ENCODE measurements at places on chromosomes 7 and 10.

GRCh38 chr7:15839416-15840100, 153.1 kb upstream of the MEOX2 start:
- no peak for DNase-seq

- peak; percentile 52 for DNase-seq
Observed at GRCh38 chr10:119670717-119671116, 19.5 kb downstream of the BAG3 start.

DNA sequence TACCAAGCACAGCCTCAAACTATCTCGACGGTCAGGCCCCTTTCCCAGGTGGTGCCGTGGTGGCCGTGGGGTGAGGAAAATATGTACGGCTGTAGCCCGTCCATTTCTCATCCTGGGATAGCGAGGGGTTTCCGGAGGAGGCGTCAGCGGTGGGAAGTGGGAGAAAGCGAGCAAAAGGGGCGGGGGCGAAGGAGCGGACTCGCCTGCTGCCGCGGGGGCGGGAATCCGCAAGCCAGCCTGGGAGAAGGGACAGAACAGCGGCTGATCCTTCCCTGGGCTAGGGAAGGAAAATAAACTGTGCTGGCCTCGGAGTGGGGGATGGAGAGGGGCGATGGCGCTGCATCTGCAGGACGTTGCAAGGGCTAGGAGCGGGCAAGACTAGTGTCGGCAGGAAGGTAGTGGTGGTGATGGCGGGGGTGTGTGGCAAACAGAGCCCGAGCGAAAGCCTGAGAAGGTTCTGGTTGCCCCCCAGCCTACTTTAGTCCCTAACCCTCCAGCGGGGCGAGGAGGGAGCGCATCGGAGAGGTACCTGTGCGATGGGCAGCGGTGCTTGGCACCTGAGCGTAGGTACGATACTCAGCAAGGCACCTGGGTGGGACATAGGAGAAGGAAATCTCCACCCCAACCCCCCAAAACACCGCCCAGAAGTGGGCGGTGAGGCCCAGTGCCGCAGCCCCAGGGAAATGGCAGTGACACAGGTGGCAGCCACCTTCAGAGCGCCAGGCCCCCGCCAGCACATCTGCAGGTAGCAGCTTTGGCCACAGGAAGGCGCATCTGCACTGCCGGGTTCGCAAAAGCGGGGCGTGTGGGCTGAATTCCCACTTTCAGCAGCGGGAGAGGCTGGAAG, 49.9 kb upstream of the STEAP1B start:
- DNase-seq: no peak

GRCh38 chr7:130733931-130734814, at the start of gene KLF14:
Gene KLF14 (minus strand): TSS chr7:130734207. CDS start chr7:130734033, 174 bp downstream.
- DNase-seq: no peak

DNA sequence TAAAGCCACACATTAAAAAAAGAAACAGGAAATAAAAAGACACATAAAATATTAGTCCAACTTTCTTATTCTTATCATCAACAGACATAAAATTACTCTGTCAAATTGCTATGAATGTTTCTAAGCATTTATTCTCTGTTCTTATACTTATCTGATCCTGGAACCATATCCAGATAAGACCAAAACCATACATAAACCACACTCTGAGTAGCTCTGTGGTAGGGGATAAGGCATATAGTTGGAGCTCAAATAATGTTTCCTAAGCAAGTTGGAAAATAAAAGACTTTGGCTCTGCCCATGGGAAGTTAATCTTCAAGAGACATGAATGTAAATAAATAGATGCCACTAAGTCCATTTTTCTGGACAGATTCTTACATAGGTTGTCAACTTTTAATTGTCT, 103.1 kb upstream of the PLXDC2 start:
- no peak for DNase-seq

- peak; percentile 21 for DNase-seq
Observed at GRCh38 chr10:96334616-96335526, 23.9 kb downstream of the OPALIN start.

- DNase-seq: peak; percentile 89
Observed at GRCh38 chr7:106773228-106773627, 91.9 kb upstream of the PIK3CG start.

GRCh38 chr10:122988501-122988900, 8.3 kb downstream of the PSTK start:
- DNase-seq: no peak

- no peak for DNase-seq
Observed at GRCh38 chr7:80127412-80128160, 7.0 kb upstream of the GNAI1 start.

- DNase-seq: no peak
Observed at GRCh38 chr10:75764974-75765788, 333.8 kb downstream of the LRMDA start.

DNA sequence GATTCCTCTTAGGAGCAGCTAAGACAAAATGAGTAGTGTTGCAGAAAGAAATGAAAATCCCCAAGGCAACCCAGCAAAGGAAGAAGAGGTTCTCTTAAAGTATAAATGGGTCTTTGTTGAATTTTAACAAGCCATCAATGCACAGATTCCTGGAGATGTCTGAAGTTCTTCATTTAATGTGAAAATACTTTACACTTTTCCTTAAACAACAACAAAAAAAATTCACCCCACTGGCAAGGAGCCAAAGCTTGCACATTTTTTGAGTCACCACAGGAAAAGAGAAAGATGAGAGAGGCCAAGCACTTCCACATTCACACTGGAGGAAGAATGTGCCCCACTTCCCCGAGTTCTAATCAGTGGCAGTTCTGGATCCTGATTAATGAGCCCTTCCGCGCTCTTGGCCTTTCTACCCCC, 286.4 kb upstream of the MEOX2 start:
- no peak for DNase-seq

- no peak for DNase-seq
Observed at GRCh38 chr7:89265631-89266030, 470.1 kb upstream of the TEX47 start.

DNA sequence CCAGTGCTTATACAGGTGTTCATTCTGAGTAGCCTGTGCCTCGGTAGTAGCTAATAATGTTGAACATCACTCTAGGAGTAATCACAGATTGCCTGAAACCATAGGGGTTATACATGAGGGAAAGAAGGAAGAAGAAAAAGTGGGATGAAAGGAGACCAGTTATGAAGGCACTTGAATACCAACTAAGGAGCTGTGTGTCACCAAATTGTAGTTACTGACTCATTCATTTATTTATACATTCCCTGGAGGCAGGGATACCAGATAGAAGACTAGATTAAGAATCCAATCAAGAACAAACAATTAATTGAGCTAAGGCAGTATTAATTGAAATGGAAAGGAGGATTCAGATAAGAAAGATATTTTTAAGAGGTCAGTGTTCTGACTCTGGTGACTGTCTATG, 129.6 kb upstream of the PRPS1L1 start:
- DNase-seq: no peak

DNA sequence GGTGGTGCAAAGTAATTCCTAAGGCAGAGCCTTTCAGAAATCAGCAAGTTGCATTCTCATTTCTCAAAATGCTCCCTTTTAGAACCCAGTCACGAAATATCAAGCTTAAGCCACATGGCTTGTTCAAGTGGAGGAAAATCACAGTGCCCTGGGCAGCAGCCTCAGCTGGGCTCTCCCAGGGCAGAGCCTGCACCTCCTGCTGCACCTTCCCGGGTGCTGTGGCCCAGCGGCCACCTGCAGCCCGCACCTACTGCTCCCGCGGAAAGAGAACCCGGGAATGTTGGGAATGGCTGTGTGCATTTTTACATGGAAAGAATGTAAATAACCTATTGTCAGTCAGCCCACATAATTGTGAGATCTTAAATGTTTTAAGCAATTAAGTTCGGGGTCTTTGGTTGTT, 396.5 kb upstream of the VSTM2A start:
- no peak for DNase-seq

GRCh38 chr7:49279891-49280290, 355.5 kb downstream of the CDC14C start:
- no peak for DNase-seq

GRCh38 chr7:23106823-23107663, 1.5 kb downstream of the KLHL7 start:
- no peak for DNase-seq

DNA sequence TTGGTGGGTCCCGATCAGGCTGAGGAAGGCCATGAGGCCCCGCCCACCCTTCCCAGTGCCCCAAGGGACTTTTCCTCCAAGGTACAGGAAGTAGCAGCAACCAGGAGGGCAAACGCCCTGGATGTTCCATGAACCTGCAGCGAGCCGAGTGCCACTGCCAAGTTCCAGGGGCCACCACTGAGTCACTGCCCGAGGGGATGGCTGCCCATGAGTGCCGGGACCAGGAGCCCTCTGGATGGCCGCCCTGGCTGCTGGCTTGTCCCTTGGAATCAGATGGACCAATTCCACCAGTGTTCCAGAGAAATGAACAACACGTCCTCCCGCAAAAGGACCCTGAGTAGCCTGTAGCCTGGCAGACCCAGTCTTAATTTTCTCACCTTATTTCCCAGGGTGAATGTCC, 74.2 kb downstream of the ZRANB1 start:
- DNase-seq: no peak

GRCh38 chr10:96292971-96293920, 11.0 kb upstream of the DNTT start:
- peak; percentile 30 for DNase-seq

DNA sequence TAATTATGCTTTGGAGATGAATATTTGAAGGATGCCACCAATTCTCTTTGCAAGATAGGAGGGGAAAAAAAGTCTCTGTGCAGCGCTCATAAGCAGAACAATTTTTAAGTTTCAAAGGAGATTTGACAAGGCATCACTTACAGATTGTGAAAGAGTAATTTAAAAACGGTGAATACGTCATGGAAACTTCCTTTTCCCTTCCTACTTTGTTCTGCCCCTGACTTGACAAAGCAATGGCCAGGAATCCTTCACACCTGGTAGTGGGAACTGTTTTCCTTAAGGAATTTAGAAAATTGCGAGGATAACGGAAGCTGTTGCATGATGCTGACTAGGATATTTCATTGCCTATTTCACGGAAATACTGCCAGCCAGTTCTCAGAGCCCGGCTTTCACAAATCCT, 16.7 kb downstream of the FAM107B start:
- no peak for DNase-seq

- no peak for DNase-seq
Observed at GRCh38 chr10:128538671-128539070, 412.4 kb upstream of the MKI67 start.

DNA sequence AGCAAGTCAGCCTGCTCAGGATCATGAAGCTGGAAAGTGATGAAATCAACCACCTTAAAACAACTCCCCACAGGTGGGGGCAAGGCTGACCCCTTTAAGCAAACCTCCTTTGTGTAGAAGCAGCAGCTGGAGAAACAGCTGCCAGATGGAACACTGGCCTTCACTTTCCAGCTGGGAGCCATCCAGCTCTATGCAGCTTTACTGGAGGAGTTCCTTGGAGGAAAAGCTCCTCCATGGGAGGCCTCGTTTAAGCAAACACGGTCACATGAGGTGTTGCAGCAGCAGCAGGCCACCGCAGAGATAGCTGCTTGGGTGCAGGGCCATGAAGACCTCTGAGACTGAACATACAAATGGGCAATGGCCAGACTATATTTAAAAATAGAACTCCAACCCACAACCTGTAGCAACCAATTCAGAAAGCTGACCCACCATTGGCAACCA, 13.0 kb upstream of the DLG5 start:
- DNase-seq: no peak

DNA sequence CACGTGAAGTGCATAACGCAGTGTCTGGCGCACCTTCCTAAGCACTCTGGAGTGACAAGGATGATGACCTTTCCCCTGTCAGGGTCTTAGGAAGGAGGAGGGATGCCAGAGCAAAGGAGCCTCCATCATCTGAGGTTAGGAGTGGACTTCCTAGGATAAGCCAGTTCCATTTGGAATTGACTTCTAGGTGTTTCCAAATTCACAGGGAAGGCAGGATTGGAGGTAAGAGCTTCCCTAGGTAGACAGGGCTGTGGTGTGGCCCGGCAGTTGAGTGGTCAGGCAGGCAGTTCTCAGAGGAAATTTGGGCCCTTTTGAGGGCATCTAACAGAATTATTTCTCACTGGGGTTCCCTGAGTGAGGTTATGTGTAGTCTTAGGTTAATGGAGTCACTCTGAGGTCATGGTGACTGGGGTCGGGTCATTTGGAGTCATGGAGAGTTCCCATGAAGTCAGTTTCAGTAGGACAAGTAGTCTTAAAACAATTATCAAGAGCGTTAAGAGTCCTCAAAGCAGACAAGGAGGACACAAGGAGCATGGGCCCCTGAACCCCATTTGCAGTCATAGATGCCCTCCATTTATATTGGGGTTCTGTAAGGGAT, 8.2 kb downstream of the PPIF start:
- no peak for DNase-seq

- no peak for DNase-seq
Observed at GRCh38 chr7:95700917-95701316, 71.4 kb upstream of the DYNC1I1 start.

- no peak for DNase-seq
Observed at GRCh38 chr7:51705701-51706100, 389.1 kb upstream of the COBL start.

- DNase-seq: no peak
Observed at GRCh38 chr7:34652809-34653208, 5.2 kb upstream of the NPSR1 start.

- no peak for DNase-seq
Observed at GRCh38 chr10:35364808-35365207, 28.5 kb downstream of the CCNY start.

DNA sequence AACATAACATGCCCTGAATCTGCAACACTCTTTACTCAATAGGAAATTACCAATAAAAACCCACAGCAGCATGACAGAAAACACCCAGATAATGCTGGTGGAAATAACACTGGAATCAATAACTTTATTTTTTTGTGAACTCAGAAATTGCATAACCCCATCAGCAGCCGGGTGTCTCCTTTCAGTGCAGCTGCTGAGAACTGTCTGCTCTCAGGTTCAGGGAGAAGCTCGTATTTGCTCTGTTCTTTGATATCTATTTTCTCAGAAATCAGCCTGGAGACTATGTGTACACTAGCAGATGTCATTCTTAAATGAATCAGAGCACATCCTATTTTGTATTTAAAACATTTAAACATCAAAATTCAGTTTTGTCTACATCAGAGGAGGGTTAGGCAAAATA, 506.0 kb downstream of the POM121L12 start:
- DNase-seq: no peak

- DNase-seq: no peak
Observed at GRCh38 chr7:28919510-28919909, 38.6 kb downstream of the TRIL start.

GRCh38 chr7:3000566-3000965, 43.1 kb downstream of the CARD11 start:
- DNase-seq: no peak

DNA sequence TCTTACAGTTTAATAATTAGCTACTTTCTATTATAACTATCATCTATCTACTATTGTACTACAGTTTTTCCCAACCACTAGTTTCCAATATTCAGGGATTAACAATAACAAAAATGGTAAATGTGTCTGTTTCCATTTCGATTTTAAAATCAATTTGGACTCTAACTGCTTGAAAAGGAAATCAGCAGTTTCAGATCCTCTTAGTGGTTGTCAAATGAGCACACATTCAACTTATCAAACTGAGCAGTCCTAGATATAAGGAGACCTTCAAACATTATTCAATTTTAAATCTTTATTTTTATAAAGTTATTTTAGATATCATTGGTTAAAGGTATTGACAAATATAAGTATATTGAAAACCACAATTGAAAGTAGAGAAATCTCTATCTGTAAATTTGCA, 46.8 kb upstream of the CD36 start:
- no peak for DNase-seq

Measured in RCC 7860 (cell line).